CD4-positive, alpha-beta memory T cell (primary cell): ENCODE measurements at places on chromosomes 13 and 19. TPM values are rescaled to one million over a fixed set of nuclear protein-coding genes. Genes with fewer than 3 reads are reported as not detected.

DZIP1 gene
- not detected for total RNA-seq

GRCh38 chr13:113726961-113727411, 32.0 kb upstream of the TMEM255B start:
- no peak for DNase-seq

- no peak for DNase-seq
Measured at GRCh38 chr13:113342820-113343691, 20.9 kb downstream of the GRTP1 start.

DNA sequence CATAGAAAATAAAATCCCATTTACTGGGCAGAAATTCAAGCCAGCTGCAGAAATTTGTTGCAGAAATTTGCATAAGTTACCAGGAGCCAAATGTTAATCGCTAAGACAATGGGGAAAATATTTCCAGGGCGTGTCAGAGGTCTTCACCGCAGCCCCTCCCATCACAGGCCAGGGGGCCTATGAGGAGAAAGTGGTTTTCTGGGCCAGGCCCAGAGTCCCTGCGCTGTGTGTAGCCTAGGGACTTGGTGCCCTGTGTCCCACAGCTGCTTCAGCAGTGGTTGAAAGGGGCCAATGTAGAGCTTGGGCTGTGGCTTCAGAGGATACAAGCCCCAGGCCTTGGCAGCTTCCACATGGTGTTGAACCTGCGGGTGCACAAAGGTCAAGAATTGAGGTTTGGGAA, 278.9 kb upstream of the PCDH9 start:
- DNase-seq, result no peak

GRCh38 chr19:31930401-31930800, 415.0 kb upstream of the ZNF507 start:
- DNase-seq, result no peak

DNA sequence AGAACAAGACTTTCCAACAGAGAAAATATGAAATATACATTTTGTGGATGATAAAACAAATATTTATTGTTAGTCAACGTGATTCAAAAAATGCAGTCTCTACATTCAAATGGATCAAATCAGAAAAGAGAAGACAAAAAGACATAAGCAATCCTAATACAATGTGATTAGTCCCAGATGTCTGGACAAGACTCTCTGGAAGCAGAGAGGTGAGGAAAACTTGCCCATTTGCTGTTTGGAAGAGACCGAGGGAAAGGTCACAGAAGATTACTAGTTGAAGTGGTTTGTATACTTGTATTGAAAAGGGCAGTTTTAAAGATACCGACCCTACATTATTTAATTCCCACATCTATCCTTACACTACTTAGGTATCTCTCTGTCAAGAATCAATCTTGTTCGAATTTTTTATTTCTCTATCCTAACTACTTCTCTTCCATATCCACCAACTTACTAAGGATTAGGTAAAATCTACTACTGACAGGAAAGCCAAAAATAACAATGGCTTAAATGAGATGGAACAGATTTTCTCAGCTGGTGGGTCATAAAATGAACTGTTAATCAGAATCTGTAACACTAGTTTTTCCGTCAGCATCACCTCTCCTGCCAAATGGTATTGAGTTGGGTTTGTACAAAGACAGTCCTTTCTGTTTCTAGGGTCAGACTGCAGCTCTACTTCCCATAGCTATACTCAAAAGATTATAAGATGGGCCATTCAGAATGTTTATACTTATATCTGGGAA, 497.1 kb downstream of the DCT start:
- DNase-seq, result no peak

DNA sequence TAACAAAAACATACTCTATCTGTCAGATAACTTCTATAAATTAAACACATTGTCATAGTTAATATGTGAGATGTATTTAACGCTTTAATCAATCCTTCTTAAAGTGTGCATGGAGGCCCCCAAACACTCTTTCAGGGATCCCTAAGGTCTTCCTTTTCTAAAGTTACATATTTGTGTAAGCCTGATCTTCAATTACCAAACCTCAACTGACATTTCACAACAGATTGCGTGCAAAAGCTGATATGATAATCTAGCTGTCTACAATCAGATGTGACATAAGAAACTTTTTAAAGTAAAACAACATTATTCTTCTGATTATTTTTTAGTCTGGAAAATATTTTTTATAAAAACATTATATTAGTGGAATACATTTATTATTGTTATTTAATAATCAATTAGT, 1850.4 kb downstream of the OLFM4 start:
- no peak for DNase-seq

GRCh38 chr19:32599736-32600157, 18.8 kb downstream of the PDCD5 start:
- DNase-seq, result peak; percentile 53

DNA sequence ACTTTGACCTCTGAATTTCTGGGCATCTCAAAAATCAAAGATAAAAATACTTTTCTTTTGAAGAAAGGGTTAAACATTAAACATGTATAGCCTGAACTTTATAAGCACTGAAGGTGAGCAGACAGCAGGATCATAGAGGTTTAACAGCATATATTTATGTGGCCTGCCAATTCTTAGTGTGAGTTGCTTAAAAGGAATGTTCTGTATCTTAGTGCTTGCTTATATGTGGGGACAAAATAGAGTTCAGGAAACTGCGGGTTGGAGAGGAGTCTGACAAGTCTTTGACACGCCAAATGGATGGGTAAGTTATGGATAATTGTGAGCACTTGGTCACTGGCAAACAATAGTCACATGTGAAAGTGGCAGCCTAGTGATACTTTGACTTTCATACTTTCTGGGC, 1419.4 kb upstream of the SPRY2 start:
- DNase-seq, result no peak

ZNF135 gene
- 0.41 TPM for total RNA-seq

DNA sequence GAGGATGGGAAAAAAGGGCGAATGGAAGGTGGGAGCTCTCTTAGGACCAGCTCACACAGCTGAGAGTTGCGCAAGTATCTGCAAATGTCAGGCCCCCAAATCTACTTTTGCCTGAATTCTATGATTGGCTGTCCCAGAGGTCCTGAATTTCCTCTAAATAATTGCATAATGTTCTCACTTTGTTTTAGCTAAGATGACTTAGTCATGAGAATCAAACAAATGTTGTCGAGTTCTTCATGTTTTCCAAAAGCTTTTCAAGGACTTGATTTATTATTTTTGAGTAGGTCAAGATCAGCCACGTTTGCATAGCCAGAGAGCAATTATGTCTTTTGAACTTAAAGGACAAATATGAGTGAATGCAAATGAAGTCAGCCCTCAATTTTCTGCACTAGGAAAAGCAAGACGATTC, 246.6 kb upstream of the MAB21L1 start:
- DNase-seq, result no peak

SLITRK6 gene
- not detected for total RNA-seq

DNA sequence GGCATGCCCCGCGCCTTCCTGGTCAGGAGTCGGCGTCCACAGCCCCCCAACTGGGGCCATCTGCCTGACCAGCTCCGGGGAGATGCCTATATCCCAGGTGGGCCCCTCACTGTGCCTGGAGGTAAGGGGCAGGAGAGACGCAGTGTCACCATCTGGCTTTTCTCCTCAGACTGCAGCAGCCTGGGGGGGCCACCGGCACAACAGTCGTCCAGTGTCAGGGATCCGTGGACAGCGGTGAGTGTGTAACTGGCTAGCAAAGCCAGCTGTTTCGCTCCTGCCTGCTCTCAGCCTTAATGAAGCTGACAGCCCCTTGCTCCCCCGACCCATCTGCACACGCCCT, 227 bp downstream of the OVOL3 start:
- DNase-seq, result no peak

- no peak for DNase-seq
Measured at GRCh38 chr13:99555149-99555548, 53.9 kb downstream of the TM9SF2 start.

- DNase-seq, result no peak
Measured at GRCh38 chr19:41437944-41438574, 1.7 kb downstream of the DMAC2 start.

- no peak for DNase-seq
Measured at GRCh38 chr19:1864480-1865171, 1.2 kb upstream of the KLF16 start.

DNA sequence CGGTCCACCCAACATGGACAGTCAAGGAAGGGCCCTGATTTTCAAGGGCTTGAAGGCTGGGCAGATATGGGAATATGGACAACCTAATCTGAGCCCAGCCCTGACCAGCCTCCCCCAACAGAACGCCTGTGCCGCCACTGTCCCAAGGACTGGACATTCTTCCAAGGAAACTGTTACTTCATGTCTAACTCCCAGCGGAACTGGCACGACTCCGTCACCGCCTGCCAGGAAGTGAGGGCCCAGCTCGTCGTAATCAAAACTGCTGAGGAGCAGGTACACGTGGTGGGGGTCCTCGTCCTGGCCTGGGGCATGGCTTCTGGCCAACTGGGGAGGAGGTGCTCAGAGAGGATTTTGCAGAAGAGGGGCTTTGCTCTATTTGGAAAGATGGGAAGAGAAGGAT, 3.5 kb downstream of the CLEC4M start:
- no peak for DNase-seq

C19orf67 gene
- total RNA-seq, result not detected

GRCh38 chr19:12664406-12665280, 1.9 kb downstream of the MAN2B1 start:
- DNase-seq, result no peak

MAST1 gene
- total RNA-seq, result not detected

CGB1 gene
- total RNA-seq, result not detected

PRKD2 gene
- total RNA-seq, result 115 TPM

GRCh38 chr13:108629181-108629752, at the start of gene MYO16:
TSS of gene MYO16 (plus strand) at chr13:108629611. CDS start at chr13:108629845, 234 bp downstream.
- DNase-seq, result no peak

GRCh38 chr19:13429563-13429962, 76.7 kb downstream of the CACNA1A start:
- no peak for DNase-seq

GRCh38 chr13:98384739-98385138, 192.2 kb downstream of the STK24 start:
- DNase-seq, result no peak

BRME1 gene
- total RNA-seq, result 3.8 TPM

TMEM238 gene
- total RNA-seq, result 9.9 TPM

DNA sequence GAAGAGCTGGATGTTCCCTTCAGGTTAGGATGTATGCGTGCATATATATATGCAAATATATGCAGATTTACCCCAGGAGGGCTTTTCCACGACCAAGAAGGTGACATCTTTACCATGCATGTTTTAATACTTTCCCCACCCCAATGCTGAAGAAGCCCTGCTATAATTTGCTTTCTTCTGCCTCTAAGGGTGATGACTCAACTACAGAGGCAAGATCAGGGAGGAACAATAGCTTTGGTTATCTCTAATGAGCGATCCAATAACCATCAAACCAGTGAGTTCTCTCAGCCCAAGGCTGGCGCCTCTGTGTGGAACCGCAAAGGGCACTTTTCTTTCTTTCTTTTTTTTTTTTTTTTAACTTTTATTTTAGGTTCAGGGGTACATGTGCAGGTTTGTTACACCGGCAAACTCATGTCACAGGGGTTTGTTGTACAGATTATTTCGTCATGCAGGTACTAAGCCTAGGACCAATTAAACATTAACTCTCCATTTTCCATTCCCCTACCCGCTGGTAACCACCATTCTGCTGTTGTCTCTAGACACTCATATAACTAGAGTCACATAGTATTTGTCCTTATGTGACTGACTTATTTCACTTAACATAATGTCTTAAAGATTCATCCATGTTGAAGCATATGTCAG, 25.7 kb upstream of the UBE2L5 start:
- DNase-seq, result no peak

GRCh38 chr13:91381371-91381770, 17.1 kb upstream of the GPC5 start:
- no peak for DNase-seq

DNA sequence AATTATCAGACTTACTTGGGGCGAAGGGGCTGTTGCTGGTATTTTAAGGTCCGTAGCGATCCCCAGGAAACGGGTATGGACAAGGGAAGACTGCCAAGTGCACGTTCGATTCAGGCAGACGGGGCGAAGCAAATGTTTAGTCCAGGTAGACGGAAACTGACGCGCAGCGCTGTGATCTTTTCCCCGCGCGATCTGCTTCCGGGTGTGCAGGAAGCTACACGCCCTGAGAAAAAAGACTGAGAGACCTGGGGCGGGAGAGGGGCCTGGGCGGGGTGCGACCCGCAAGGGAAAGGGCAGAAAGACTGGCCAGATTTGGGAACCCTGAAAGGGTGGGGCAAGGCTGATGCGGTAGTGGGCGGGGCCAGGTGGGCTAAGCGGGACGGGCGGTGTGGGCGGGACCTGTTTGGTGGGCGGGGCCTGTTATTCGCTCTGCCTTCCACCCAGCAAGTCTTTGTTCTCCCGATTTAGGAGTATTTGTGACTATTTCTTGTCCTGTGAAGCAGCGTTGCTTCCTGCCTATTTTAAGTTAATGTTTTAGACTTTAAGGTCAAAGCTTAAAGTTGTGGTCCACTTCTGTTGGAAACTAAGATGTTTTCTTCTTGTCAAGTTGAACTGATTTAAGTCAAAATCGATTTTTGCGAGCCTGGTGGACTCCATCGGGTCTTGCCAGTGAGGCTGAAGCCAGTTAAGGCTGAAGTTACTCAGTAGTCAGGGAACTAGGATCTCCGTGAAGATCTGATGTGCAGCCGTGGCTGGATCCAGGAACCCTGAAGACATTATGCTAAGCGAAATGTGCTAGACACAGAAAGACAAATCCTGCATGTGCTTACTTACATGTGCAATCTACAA, at the start of gene ZNF836:
Gene ZNF836, minus strand, starts transcription at position 301 of the 849 bp plus-strand sequence. CDS start 3,549 bp downstream, outside the sequence.
- DNase-seq, result peak; percentile 89

- no peak for DNase-seq
Measured at GRCh38 chr13:93307136-93307535, 80.5 kb downstream of the GPC6 start.
